AG10803 (cell line): ENCODE measurements at places on chromosomes 13 and 19.

- peak; percentile 80 for DNase-seq
Measured at GRCh38 chr13:27374650-27375049, 49.8 kb upstream of the GTF3A start.

- no peak for DNase-seq
Measured at GRCh38 chr19:4208385-4209094, 20.8 kb upstream of the EBI3 start.

DNA sequence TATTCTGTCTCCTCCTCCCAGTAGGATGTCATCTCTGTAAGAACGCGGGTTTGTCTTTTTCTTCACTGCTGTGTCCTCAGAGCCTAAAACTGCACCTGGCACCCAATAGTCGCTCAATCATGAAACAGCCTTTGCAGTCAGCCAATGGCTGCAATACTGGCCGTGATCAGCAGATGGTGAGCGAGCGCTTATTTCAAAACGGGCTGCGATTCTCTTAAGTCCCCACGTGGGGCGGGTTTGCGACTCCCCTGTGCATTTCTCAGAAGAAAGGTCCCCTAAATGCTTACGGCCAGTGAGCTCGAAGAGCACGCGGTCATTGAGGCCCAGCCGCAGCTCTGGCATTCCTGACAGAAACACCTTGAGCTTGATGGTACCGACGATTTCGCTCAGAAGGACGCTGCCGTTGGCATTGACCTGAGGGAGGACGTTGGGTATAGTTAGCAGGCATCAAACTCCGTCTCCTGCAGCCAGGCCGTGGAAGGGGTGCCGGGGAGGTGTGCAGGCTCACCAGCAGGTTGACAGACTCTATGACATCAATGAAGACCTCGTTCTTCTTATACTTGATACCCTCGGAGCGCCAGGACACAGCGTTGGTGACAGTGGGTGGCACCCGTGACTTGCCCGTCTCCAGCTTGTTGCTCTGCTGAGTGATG is 6.0 kb downstream of the AP1M2 start:
- DNase-seq = peak; percentile 90

GRCh38 chr13:37701306-37701705 is 102.7 kb upstream of the POSTN start:
- peak; percentile 75 for DNase-seq

- peak; percentile 16 for DNase-seq
Measured at GRCh38 chr13:107900775-107901174, 314.6 kb downstream of the LIG4 start.

DNA sequence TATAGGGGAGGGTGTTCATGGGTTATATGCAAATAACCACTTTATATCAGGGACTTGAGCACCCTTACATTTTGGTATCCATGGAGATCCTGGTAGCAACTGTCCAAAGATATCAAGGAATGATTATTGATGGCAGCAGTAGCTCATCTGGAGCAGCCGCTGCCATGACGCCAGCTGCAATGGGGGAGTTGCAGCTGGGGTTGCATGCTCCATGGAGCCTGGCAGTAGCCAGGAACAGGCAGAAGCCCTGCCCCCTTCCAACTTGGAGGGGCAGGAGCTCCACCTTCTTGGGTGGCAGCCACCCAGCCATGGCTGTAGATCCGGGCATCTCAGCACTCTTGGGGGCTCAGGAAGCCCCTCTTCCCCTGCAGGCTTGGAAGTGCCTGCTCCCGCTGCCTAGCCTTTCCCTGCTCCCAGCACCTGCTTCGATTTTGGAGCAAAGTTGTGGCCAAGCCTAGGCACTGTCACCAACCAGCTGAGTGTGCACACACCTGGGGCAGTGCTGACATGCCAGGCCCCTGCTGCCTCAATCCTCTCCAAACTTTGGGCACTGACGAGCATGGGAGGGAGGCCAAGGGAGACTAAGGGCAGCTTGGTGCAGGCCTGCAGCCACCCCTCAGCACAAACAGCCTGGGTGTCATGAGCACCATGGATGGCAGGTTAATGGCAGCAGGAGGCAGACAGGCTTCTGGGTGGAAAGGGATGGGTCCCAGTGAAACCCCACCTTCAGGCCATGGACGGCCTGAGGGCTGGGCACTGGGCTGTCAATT is 235.6 kb upstream of the CSNK1A1L start:
- no peak for DNase-seq
